Right lung (tissue), 10 donors: ENCODE measurements at places on chromosomes 16 and 17. TPM values are rescaled to one million over a fixed set of nuclear protein-coding genes. Genes with fewer than 3 reads are reported as not detected.

DNA sequence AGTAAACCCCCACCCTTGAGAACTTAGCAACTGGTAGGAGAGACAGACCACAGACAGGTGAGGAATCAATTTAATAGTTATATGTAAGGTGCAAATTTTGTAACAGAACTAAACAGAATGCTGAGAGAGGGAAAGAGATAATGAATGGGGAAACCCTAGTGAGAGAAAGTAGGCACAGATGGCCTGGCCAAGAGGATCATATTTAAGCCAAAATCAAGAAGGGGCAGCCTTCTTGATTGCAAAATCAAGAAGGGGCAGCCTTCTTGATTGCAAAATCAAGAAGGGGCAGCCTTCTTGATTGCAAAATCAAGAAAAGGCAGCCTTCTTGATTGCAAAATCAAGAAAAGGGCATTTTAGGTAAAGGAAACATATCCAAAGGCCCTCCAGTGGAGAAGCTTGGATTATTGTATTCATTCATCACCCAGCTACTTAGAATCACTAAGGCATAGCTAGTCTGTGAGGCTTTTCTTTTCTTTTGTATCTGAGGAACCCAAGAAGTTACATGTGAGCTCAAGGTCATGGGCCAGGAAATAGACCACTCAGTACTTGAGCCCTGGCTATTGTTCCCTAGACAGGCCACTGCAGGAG, 190.6 kb downstream of the CYLD start:
- no peak for DNase-seq

GRCh38 chr16:48450367-48450766, 65.2 kb upstream of the SIAH1 start:
- no peak for DNase-seq

- no peak for DNase-seq
These were observed 7.7 kb upstream of the STH start for GRCh38 chr17:45991341-45991740.

GRCh38 chr17:52159246-52160135, 977 bp upstream of the CA10 start:
- DNase-seq = no peak

The TAF15 gene
- 247 TPM for polyA plus RNA-seq

The KRTAP3-2 gene
- polyA plus RNA-seq = not detected
